Stimulated activated naive CD4-positive, alpha-beta T cell treated with Interleukin-2 at 50 U/mL for 16 hours (primary cell): ENCODE measurements at places on chromosomes 5 and 9.

DNA sequence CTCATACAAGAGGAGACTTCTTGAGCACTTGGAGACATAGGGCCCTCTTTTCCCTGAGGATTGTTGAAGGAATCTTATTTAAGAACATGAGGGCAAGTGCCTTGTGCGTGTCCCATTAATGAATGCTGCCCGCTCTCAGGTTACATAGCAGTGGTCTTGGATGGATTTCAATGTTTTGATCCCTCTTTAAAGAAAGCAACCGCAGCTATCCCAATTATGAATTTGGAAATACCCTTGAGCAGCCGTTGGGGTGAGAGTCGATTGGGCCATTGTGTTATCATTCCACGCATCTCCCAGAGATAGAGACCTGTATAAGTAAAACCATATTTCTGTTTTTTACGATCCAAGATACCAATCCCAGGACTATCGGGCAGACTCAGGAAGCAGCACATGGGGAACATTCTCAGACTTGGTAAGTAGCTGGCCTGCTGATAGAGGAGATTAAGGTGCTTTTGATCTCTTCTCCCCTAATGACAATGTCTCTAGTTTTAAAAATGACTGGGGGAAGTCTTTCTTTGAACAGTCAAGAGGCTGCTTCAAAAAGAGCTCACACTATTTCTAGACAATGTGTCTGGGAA, 145.3 kb downstream of the MACROH2A1 start:
- no peak for DNase-seq

GRCh38 chr5:58451732-58452565, 7.9 kb downstream of the PLK2 start:
- no peak for DNase-seq

DNA sequence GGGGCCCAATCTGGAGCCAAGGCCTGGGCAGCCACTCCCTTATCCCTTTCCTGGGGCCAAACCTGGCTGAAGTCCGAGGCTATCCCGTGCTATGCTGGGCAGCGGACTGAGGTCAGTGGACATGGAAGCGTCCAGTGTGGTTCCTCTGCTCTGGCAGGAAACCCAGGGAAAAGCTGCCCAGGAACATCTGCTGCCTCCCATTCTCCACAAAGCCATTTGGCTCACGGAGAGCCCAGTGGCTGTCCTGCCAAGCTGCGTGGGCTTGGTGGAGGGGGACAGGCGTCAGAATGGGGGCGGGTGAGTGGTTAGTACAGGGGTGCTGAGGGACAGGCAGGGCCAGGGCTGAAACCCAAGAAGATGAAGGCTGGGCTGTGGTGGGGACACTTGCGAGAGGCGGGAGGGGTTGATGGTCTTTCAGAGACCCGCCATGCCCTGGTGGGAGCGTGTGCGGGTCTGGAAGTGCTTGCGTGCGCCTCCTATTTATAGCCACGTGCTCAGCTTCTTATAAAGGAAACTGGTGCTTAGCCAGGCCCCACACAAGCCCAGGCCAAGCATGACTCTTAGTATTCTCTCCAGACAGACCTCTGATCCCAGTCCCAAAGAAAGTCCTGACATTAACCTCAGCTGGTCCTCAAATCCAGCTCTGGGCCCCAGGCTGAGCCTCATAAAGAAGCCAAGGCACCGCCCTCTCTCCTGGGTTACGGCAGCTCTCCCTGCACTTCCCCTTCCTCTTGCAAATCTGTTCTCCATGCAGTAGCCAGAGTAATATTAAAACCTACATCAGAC, 9.4 kb upstream of the SLC6A7 start:
- DNase-seq = no peak

DNA sequence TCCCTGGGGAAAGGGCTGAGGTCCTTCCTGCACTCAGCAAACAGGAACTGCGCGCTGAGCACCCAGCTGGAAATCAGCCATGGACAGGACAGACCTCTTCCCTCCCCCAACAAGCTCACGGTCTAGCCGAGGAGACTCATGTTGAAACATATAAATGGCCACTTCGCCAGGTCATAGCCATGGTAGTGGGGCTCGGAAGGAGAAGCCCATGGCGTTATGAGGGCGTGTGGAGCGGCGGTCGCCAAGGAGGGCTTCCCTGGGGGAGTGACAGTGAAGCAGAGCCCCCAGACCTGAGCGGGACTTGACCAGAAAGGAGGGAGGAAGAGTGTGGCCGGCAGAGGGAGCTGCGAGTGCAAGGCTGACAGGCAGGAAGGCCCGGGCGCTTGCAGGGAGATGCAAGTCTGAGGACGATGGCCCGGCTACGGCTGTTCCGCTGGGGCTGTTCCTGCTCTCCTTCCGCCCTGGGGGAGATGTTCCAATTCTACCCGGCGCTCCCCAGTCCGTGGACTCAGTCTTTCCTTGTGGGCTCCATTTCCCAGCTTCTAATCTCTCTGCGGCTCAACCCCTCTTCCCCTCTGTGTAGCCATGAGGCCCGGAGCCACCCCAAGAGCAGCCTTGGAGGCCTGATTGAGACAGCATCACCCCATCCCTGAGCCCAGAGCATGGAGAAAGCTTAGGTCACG, 43.9 kb upstream of the PRRC2B start:
- peak; percentile 79 for DNase-seq

DNA sequence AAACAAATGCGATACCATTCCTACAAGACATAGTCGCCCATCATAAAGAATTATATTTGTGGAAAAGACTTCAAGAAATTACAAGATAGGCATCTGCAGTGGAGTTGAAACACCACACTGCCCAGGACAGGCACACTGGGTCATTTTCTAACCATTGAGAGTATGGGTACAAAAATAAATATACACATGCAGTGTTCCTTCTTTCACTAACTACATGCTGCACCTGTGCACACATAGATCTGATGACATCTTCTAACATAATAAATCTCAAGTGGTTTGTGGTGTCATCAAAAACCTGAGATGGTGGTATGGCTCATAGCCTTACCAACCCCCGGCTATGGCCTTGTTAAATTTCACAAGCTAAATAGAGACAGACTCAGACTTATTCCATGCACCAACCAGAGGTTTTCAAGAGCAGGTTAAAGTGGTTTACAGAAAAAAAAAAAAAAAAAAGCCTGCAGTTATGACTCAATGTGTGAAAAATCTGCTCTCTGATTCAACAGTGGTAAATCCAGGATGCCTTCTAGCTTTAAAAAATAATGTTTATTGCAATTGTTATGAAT, 12.4 kb upstream of the NFIB start:
- DNase-seq = no peak
